Activated CD4-positive, CD25-positive, alpha-beta regulatory T cell (primary cell): ENCODE measurements at places on chromosomes 16 and 17.

- no peak for DNase-seq
These were observed 131.0 kb downstream of the RBFOX3 start for GRCh38 chr17:79479876-79480275.

GRCh38 chr16:57038166-57038565, 48.8 kb downstream of the NLRC5 start:
- DNase-seq = no peak

DNA sequence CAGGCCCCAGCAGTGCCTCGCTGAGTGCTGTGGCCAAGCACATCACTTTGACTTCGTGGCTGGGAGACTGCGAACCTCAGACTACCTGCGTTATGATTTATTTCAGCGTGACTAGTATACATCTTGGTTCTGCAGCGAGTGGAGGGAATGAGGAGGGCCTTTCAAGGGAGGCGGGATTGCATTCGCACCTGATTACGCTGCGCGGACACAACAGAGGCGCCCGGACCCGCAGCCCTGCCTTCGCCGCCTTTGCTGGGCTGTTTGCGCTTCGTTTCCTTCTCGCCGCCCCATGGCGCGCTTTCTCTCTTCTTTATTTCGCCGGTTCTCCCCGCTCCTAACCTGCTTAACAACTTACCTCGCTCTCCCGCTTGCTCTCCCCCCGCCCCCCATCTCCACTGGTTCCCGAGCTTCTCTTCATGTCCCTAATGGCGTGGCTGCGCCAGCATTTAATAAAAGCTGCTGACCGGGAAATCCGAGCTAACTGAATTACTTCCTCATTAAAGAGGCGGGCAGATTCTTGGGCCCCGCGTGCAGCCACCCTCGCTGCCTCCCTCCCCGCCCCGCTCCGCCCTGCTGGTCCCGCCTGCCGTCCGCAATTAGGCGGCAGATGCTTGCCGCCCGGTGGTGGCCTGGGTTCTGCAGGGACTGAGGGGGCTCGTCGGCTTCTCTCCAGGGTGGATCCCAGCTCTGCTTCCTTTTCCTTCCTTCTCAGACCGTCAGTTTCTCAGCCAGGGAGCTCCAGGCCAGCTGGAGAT, 257.6 kb upstream of the SDK2 start:
- DNase-seq = no peak

DNA sequence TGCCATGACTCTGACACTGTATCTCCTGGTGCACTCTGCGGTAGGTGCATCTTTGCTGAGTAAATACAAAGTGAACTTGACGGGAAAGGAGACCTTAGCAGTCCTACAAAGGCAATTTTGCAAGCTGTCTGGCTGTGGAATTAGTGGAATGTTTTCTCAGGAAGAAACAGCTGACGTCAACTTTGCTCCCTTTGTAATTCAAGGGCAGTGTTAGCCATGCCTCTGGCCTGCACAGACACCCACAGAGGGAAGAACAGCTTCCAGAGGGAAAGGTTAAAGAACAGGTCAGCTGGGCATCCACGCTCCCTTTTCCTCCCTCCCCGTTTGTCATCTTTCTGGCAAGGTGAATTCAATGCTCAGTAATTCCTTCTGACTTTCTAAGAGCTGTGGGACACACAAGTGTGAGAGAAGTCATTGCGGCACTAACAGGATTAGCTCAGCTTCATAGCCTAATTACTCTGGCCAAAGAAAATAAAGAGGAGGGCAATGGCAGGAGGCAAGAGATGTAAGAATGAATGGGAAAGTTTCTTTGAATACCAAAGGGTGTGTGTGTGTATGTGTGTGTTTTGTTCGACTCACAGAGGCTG, 476.9 kb upstream of the GOT2 start:
- DNase-seq = no peak

GRCh38 chr16:12092544-12092921, 116.0 kb downstream of the SNX29 start:
- DNase-seq = no peak

GRCh38 chr16:15516609-15517008, 82.2 kb downstream of the BMERB1 start:
- no peak for DNase-seq

DNA sequence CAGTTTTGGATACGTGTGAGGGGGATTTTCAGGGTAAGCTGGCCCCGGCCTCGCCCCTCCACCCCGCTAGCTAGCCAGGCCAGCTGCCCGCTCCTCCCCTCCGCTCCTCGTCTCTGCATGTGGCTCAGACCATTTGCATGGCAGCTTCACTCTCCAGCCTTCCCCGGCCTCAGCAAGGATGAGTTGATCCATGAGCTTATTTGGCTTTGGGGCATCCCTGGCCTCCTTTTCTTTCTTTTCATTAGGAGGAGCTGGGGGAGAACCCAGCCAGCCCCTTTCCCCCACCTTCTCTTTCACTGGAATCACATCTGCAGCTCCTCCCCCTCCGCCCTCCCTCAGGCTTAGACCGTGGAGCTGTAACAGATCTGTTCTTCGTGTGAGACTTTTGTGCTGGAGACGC, 30.7 kb downstream of the ELAC2 start:
- DNase-seq = no peak

GRCh38 chr17:1561420-1562175, 994 bp downstream of the PITPNA start:
- DNase-seq = no peak

- DNase-seq = no peak
These were observed 14.8 kb downstream of the UTS2R start for GRCh38 chr17:82386255-82386831.

DNA sequence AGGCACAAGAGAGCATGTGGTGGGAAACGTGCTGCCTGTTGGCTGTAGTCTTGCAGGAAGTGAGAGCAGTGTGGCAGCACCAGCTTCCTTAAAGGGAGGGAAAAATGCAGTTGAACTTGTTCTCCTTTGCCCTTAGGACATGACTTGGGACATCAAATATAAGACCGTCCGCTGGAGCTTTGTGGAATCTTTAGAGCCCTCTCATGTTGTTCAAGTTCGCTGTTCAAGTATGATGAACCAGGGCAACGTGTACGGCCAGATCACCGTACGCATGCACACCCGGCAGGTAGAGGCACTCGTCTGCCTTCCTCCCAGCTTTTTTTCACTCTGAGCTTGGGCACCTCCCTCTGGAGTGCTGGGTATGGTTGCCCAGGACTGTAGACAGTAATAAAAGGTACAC, 23.3 kb downstream of the GPR179 start:
- no peak for DNase-seq

- no peak for DNase-seq
These were observed 46.5 kb downstream of the IRX5 start for GRCh38 chr16:54977211-54977610.

DNA sequence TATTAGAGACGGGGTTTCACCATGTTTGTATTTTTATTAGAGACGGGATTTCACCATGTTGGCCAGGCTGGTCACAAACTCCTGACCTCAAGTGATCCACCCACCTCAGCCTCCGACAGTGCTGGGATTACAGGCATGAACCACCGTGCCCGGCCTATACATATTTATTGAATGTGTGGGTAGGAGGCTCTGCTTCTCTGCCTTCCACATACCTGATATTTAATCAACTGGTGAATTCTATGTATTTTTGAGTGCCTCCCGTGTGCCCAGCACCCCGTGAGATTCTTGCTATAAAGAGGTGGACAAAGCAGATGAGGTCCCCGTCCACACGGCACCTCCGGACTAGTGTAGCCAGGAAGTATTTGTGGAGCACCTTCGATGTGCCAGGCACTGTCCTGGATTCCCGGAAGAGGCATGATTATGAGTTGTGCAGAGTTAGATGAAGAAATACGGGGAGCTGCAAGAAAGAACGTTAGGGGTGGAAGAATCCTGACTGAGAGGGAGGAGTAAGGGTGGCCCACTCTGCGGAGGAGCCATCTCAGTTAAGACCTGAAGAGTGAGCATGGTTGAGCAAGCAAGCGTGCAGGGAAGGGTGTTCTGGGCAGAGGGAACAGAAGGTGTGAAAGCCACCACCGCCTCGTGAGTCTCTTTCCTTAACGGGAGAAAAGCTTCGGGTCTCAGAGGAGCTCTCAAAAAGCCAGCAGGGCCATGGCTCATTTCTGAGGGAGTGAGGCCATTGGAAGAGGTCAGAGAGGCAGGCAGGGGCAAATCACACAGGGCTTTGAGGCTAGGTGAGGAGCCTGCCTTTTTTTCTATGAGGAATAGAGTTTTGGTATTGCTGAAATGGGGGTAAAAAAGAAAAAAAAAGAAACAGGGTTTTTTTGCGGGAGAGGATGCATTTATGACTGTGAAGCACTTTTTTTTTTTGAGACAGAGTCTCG, 21.2 kb downstream of the CRISPLD2 start:
- DNase-seq = no peak

GRCh38 chr16:75256696-75257343, 5.4 kb upstream of the BCAR1 start:
- no peak for DNase-seq
